ENCODE measurements at places on chromosomes 16 and 17. TPM values are rescaled to one million over a fixed set of nuclear protein-coding genes. Genes with fewer than 3 reads are reported as not detected.

Gene FOXK2
- total RNA-seq: 66.9 TPM

Gene GGA2
- 116 TPM for total RNA-seq

Gene MT1H
- total RNA-seq: 11.9 TPM

Gene MPP2
- total RNA-seq: 31.6 TPM

Gene SPATA32
- not detected for total RNA-seq

Gene CAVIN1
- total RNA-seq: 43.5 TPM

Gene PTGES3L
- total RNA-seq: 3.0 TPM

Gene BEAN1
- not detected for total RNA-seq

Gene RTN4RL1
- total RNA-seq: not detected

Gene BCO1
- total RNA-seq: 0.23 TPM

Gene CDYL2
- 5.3 TPM for total RNA-seq

Gene GGT6
- total RNA-seq: not detected

Gene MEIOC
- 4.8 TPM for total RNA-seq

Gene TOM1L1
- 57.1 TPM for total RNA-seq

Gene KRTAP4-2
- not detected for total RNA-seq

Gene SOX8
- 5.7 TPM for total RNA-seq

Gene MYLK3
- 0.23 TPM for total RNA-seq

Gene KRTAP4-4
- total RNA-seq: not detected

Gene KRTAP4-3
- total RNA-seq: not detected

Gene SLC13A2
- total RNA-seq: not detected

Gene DHX58
- 4.4 TPM for total RNA-seq

Gene NCBP3
- total RNA-seq: 47.9 TPM

Gene STAC2
- total RNA-seq: 6.0 TPM
